ENCODE measurements at places on chromosomes 12 and 14.

DNA sequence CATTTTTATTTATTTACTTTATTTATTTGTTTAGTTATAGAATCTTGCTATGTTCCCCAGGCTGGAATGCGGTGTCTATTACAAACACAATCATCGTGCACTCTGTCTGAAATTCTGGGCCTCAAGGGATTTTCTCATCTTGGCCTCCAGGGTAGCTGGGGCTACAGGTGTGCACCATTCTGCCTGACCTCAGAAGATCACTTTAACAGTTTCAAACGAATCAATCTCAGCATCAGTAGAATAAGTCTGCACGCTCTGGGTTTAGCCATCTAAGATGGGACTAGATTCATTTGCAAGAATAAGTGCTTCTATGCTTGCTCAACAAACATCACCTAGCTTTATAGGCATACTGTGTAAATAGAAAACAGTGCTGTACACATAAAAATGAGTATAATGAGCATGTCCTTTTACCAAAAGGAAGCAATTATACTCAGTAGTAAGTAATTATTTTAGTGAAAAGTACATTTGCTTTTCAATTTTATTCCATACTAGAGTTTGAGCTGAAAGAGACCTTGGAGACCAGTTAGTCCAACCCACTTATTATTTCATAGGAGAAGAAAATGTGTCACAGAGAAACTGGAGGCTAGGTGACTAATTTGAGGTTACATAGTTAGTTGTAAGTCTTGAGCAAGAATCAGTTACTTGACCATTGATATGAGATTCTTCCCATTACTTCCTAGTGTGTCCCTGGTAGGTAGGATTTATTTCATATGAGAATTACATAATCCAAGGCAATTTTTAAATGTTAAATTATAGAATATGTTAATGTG is 456.5 kb upstream of the LMO3 start:
- DNase-seq, result peak; percentile 74

DNA sequence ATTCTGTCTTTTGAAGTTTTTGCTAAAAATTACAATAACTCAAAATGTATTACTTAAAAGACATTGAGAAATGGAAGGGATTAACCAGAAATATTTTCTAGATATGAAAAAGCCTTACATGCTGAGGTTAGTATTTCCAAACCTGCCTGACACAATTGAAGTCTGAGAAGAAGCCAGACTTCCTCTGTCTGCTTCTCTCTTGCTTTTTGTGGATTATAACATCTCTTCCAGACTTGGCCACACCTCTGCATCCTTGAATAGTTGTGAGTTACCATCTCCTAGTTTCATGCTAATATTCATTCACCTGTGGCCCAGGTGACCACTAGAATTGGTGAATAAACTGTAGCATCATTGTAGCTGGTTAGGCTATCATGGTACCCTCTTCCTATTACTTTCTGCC is 497.6 kb downstream of the SLC16A7 start:
- DNase-seq, result no peak

DNA sequence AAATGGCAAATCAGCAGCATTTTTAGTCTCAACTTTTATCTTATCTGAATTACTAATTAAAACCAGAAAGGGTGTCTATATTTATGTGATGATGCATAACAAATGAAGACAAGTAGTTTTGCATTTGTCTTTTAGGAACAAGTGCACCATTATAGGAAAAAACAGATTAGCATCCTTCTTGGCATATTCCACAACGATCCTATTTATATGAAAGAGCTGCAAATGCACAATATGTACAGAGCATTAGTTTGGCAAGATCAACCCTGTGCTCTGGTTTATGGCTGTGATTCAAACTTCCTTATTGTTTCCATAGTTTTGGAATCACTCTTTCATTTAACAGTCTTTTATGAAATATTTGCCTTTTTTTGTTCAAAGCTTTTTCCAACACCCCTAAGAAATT is 486.8 kb downstream of the KCNH5 start:
- DNase-seq, result no peak

DNA sequence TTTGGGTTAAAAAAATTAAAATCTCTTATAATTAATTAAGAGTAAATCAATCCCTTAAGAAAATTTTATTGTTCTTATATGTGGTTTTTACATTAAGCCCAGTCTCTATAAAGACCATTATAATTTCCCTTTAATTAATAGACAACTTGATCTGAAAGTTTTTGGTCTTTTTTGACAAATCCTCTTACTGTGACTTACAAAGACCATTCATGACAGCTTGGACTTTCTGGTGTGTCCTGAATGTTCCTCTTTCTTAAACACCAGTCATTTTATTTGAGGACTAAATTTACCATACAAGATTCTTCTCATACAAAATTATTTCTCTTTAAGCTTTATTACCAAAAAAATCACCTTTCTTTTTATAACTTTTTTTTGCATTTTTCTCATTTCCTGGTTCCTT is 368.3 kb downstream of the ADGRD1 start:
- DNase-seq, result no peak

DNA sequence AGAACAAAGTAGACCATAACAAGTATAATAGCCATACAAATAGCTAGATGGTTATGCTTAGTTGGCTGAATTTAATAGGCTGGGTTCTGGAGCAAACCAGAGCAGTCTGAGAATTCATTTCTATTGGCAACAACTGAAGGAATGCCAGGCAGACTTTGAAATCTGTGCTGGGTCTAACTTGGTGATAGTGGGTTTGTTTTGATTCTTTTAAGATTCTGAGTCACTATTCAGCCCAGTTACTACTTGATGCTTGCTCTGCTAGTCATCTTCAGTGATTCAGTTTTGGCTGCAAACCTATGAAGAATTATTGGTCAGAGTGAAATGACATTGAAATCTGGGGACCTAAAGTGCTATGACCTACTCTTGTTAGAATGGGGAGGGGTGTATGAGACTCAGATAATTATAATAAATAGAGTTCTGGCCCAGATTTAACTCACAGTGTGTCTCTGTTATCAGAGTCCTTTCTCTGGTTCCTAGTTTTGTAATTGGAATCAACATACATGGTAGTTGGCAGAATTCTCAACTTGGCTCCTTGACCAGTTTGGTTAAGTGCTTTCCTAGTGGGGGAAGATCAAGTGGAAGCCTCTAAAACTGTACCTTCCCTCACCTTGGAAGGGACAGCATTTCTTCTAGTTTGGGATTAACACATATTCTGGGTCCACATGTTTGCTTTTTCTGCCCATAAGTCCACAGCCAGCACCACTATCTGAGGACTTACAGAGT is 43.5 kb downstream of the MNAT1 start:
- no peak for DNase-seq

DNA sequence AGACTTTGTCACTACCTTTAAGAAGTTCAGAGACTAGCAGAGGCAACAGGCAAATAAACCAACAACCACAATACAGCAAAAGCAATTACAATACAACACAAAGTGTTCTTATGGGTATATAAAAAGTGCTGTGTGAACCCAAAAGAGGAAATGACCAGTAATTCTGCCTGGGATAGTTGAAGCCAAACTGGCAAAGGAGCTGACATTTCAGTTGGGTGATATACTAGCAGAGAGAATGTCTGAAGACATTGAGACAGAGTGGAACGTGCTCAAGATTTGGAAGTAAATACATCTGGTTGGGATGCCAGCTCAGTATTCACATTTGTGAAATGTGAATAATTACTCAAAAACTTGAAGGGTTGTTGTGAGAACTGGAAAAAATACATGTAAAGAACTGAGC is 80.6 kb upstream of the GTF2A1 start:
- DNase-seq, result no peak

GRCh38 chr12:53990311-53991076 is 5.5 kb downstream of the HOXC10 start:
- peak; percentile 65 for DNase-seq

GRCh38 chr14:77565289-77565993 is 51.0 kb downstream of the SPTLC2 start:
- DNase-seq, result no peak

DNA sequence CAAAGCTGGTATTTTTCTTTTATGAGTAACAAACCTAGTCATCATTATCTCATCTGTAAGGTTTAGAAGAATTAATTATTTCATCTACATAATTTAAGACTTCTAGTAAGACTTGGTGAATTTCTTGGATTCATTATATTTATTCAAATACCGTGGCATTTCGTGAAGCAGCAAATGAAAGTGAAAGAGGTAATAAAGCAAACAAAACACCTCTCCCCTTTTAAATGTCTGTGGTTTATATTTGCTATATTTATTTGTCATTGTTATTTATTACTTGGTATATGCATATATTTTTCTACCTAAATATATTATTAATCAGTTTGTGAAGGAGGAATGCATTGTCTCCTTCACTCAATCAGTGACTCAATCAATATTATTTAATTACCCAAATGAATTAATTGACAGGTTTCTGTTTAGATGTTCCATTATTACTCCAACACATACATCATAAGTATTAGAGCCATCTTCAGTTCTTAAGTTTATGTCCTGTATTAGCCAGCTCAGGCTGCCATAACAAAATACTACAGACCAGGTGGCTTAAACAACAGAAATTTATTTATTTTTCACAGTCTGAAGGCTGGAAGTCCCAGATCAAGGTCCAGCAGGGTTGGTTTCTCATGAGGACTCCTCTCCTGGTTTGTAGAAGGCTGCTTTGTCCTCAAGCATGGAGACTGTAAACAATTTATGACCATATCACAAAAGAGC is 6.6 kb downstream of the CFAP54 start:
- no peak for DNase-seq

GRCh38 chr14:70020352-70021170 is 141.3 kb downstream of the SMOC1 start:
- DNase-seq, result no peak

- no peak for DNase-seq
These were observed 495.4 kb upstream of the SEL1L start for GRCh38 chr14:82029038-82029437.

DNA sequence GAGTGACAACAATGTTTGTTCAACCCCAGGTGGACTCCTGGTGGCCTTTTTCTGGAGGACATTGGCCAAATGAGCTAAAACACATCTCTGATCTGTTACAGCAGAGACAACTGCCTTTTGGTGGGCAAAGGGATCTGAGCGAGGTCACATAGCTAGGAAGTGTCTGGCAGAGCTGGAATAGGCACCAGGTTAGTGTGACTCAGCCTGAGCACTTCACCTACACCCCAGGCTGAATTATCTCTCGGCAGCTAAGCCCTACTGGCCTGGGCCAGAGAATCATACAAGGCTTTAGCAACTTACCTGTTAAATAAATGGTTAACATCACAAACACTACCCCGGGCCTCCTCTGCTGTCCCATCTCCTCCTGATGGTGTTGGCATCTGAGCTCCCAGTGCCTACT is 50.2 kb upstream of the HSPB8 start:
- DNase-seq, result no peak

DNA sequence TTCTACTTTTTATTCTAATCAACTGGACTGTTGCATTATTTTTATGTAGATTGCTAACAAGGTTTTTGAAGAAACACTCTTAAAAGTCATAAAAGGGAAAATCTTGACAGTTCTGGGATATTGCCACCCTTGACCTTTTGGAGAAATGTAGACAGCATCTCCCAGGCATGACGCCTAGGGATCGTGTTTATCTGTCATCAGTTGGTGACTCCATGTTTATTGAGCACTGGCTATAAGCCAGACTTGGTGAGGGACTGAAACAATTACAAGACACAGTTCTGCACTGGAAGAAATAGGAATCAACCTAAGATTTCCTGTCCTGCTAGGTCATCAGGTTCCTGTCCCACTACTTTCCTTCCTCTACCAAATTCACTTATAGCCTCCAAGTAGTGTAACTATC is 34.5 kb downstream of the HMGA2 start:
- DNase-seq, result no peak

DNA sequence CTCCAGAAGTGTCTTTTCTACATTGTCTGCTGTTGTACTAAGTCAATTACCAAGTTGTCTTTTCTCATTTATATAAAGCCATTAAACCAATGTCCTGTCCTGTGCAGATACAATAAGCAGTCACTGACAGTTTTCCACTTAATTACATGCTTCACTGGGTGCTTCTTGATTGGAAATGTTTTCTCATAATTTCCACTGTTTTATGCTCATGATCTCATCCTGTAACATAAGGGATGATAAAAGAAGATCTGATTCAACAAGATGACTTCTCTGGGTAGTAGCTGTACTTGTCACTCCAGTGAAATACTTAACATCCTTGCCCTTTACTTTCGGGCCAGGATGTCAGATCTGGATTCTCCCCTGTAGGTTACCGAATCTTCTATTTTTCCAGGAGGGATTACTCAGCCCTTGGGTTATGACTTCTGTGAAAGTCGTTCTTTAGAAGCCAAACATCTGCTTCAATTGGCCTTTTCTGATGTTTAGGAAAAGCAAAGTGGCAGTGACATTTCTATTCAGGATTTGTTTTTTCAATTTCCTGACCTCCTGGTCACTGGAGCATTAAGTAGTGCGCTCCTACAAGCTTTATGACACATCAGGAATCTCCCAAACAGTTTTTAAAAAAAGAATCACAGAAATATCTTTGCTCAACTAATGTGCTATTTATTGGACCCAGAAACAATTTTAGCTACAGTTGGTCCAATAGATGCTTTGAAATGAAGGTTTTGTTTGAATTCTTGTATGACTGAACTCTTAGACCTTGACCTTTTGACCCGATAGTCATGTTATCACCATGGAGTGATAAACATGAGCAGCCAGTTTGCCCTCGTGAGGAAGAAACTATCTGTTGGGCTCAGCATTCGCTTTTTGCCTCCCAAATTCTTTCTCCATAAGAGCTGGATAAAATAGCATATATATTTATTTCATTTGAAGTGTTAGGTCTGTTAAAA is 234.5 kb upstream of the SSTR1 start:
- DNase-seq, result no peak

GRCh38 chr12:124480469-124481256 is 86.7 kb downstream of the NCOR2 start:
- peak; percentile 89 for DNase-seq

- no peak for DNase-seq
These were observed 8.8 kb downstream of the GPR33 start for GRCh38 chr14:31479027-31479426.

DNA sequence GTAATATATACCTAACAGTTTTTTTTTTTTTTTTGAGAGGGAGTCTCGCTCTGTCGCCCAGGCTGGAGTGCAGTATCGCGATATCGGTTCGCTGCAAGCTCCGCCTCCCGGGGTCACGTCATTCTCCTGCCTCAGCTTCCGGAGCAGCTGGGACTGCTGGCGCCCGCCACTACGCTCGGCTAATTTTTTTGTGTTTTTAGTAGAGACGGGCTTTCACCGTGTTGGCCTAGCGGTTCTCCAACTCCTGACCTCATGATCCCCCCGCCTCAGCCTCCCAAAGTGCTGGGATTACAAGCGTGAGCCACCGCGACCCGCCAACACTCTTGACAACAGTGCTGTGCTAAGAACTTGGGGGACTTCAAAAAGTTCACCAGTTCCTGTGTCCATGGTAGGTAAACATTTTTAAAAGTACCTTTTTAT is 63.5 kb downstream of the FOXG1 start:
- no peak for DNase-seq

DNA sequence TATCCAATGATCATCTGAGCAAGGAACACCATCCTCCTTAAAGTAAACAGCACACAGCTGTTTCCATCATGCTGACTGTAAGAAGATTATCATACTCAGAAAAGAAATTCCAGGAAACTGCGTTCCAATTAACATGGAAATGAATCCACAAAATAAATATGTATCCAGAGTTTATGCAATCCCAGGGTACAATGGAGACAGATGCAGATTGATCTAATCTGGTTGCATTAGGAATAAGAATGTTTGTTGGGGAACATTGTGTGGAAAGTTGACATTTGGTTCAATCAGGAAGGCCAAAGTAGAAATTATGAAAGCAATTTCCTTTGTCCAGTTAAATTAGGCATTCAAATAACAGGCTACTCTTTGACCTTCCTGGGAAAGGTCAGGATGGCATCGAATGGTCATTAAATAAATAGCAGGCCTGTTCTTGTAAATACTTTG is 236.9 kb upstream of the AMIGO2 start:
- DNase-seq, result no peak

Data from NCI-H1417 (cell line).